Kidney glomerular epithelial cell (primary cell): ENCODE measurements at places on chromosomes 16 and 17.

GRCh38 chr17:78769196-78769773, 12.8 kb downstream of the CYTH1 start:
- DNase-seq: no peak

- DNase-seq: no peak
Measured at GRCh38 chr17:69669441-69670178, 255.1 kb downstream of the MAP2K6 start.

GRCh38 chr17:607361-608147, 107.1 kb downstream of the VPS53 start:
- DNase-seq: no peak

DNA sequence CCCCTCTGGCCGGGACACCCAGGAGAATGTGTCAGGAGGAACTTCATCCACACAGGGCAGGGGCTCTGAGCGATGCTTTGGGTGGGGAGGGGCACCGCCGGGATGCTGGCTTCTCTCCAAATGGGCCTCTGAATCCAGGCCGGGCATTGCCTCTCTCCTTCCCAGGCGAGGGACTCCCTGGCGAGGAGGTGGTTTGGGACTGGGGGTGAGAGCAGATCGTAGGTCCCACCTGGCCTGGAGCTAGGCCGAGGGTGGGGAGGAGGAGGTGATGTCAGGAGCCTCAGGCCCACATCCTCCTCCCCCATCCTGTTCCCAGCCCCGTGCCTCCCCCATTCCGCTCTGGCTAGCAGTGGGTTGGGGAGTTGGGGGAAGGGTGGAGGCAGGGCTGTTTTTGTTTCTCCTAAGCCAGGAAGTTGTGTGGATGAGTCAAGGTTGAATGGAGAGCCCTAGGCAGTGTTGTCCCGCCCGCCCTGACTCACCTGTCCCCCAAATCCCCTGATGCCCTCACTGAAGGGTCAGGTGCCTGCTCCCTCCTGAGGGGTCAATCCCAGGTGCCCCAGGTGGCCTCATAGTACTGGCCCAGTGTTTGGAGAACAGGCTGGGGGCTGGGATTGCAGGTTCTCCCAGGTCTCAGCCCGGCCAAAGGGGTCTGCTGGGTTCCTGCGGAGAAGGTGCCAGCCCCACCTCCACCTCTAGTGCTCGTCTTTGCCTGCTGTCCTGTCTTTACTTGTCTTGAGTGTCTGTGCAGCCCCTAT, 2.8 kb downstream of the GRB7 start:
- peak; percentile 81 for DNase-seq

GRCh38 chr16:27449434-27450195, 47.6 kb downstream of the IL21R start:
- no peak for DNase-seq

- DNase-seq: no peak
Measured at GRCh38 chr17:37743612-37743874, 1.3 kb downstream of the HNF1B start.

DNA sequence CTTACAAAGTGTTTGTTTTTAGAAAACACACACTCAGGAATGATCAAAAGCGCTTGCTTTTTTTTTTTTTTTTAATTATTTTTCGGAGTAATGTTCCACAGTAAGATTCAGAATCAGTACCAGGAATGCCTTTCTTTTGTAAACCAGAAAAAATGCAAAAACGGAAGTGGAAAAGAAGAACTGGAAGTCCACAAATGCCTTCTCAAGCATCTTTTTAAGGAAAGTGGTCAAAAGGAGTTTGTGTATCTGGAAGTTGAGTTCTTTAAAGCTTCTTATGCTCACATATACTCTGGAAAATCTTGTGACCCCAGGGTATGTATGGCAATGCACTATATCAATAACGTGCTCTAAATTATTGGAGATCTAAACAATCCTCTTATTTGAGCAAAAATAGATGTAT, 126.0 kb downstream of the ABCA8 start:
- DNase-seq: no peak

GRCh38 chr17:2034157-2034556, 4.2 kb downstream of the DPH1 start:
- DNase-seq: peak; percentile 83

DNA sequence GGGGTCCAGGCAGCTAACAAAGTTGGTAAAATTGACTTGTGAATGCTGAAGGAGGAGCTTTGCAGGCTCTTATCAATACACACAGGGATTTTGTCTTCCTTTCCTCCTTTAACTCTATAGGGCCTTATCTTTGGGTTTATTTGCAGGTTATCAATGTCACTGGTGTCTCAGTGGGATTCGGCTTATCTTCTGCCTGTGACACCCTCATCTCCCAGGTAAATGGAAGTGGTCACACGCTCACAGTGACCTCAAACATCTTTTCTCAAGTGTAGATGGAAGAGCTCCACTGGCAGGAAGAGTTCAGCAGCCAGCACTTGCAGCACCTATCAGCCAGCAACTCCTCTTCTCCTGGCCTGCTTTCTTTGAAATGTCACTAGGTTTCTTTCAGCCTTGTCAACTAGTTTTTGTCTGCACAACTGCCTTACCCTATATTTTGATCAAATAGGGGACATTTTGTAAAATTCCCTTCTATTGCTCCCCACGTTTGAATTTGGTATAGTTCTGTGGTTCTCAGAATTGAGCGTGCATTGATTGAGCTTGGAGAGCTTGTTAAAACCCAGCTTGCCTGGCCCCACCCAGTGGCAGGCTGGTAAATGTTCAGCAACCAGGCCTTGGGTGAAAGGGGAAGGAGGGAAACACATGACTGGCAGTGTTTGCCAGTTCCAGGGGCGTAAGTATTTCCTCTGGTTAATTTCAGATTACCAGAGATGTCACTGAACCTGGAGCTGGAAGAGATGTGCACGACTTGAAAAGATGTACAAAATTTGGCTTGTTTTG, 12.8 kb downstream of the SLC47A1 start:
- no peak for DNase-seq

DNA sequence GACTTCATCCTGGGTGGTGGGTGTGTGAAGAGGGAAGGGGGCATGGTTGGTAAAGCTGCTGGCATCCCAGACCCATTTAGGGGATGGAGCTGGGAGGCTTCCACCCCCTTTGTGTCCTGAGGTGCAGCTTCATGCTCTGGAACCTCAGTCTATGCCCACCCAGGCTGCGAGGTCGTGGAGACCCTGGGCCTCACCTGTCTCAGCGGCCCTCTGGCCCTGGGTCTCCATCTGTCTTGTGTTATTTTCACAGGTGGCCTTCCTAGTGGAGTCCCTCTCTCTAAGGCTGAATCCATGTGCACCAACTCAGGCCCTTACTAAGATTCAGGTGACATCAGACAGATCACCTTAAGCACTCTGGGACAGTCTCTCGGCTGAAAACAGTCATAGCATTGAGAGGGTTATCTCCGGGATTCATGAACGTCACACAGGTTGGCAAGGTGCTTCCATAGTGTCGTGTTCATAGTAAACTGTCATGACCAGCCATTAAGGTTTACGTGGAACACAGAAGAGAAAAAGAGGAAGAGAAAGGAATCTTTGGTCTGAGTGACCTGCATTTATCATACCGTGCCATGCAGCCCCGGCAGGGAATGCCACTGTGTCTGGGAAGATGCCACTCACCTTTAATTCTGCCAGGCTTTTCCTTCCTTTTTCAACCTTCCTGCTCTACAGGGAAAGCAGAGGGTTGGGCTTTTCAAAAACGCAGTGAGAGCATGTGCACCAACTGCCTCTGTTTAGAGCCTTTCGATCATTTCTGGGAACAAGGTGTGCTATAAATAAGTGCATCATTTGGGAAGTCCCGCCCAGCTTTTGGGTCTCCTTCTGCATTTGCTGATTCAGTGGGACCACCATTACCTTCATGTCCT, 4.5 kb upstream of the FOXL1 start:
- no peak for DNase-seq

DNA sequence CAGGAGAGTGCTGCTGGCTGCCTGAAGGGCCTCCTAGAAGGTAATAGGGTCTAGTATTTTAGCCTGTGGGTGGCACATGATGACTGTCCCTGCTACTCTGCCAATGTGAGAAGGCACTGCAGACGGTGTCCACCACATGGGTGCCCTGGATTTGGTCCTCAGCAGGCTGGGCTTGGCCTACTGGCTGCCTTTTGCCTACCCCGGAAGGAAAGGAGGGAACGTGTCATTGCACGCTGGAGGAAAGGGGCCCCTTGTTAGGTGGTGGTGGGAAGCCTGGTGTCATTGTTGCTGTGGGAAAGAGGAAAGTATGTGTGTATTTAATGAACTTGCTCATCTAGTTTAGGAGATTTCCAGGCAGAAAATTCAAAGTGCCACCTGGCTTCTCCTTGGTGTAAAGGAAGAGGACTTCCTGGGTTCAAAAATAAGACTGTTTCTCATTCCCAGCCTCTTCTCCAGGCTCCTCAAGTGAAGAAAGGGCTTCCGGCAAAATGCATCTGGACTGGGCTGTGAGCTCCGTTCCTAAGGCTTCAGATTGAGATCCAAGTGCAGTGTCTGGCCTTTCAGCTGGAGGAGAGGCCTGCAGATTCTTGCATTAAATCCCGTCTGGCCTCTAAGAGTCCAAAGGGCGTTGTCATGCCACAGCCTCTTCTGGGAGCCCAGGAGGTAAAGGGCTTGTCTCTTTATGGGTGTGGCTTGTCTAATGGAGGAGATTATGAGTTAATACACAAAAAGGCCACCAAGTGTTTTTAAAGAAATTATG, 55.1 kb downstream of the RPTOR start:
- no peak for DNase-seq

DNA sequence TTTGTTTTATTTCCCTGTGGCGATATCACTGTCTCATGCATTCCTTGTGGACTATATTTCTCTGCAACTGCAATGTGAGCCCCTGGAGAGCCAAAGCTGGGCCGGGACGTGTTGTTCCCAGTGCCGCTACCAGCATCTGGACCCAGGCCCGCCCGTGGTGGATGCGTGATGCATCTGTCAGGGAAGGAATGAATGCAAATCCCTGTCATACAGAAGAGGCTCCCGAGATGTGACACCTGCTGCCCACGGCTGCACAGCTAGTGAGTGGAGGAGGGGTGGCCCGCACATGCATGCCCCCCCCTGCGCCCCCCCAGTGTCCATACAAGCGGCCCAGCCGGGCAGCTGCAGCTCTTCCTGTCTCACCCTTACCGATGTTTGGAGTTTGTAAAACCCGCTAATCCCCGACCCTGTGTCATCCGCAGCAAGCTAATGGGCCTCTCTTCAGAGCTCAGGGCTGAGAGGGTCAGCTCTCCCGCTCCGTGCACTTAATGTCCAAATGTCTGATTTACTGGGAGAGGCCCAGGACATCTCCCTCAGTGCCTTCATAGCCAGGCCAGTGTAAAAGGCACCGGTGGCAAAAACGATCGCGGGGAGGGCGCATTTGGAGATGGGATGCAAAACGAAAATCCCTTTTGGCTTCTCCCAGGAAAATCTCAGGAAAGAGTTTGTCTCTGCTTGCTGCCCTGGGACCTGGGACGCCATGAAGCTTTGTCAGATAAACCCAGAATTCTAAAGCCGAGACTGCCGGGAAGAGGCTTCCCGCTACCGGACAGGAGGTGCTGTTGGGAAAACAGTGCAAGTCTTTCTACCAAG, 91.8 kb downstream of the FOXL1 start:
- no peak for DNase-seq

DNA sequence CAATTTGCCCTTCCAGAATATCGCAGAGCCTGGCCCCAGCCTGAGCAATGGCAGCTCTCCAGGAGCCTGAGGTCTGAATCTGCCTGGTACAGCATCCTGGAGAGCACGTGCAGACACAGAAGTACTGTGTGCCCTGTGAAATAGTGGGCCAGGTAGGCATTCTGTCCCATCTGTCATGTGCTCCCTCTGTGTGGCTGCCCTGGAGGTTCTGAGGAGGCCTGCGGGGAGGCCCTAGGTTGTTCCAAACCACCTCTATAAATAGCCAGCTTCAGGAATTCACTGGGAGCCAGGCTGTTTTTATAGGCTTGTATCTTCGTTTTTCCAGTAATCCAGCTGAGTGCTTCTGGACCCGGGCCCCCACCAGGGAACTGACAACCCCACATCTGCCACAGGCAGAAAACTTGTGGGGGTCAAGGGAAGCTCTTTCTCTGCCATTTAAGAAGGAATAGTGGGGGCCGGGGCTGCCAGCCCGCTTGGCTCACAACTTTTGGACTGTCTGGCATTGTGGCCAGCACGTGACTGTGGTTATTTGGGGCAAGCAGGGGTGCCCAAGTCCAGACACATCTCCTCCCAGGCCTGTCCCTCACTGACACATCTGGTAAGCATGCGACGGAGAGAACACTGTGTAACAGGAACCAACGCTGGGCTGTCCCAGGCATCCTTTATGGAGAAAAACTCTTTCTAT, 356.3 kb upstream of the TNRC6C start:
- DNase-seq: no peak

- DNase-seq: no peak
Measured at GRCh38 chr17:7328840-7329373, at the start of gene NEURL4. TSS of gene NEURL4 (minus strand) at chr17:7329335. CDS start at chr17:7329312, 23 bp downstream.

DNA sequence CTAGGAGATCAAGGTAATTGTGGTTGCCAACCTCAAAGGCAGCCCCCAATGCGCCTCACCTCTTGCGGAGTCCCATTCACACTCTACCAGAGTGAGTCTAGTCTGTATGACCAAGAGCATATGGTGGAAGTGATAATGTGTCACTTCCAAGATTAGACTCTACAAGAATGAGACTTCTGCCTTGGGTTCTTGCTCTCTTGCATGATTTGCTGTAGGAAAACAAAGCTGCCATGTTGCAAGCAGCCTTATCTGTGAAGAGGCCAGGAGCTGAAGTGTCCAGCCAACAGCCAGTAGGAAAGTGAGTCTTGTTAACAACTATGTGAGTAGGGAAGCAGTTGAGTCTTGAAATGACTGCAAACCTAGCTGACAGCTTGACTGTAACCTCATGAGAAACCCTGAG, 3.4 kb downstream of the TERF2 start:
- DNase-seq: no peak

DNA sequence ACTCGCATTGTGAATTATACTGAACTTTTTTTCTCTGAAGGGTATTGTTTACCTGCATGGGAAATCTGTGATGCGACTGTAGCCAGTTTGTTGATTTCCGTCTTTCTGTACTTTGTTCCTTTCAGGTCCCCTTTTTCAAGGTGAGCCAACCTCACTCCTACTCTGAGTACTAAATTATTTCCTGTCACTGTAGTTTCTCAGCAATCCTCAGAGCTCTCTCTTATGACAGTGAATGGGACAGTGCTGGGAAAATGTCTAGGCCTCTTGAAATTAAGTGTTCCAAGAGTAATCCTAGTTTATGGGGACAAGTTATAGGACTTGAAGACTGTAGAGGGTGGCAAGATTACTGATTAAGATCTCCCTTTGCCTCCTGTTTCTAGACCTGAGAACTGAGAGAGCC, 167.6 kb downstream of the CNTNAP4 start:
- DNase-seq: no peak

GRCh38 chr16:65406933-65407332, 285.1 kb upstream of the CDH11 start:
- no peak for DNase-seq

- DNase-seq: no peak
Measured at GRCh38 chr17:6386041-6386630, 48.8 kb downstream of the AIPL1 start.

- no peak for DNase-seq
Measured at GRCh38 chr17:80984749-80985148, 6.9 kb upstream of the CHMP6 start.

- no peak for DNase-seq
Measured at GRCh38 chr16:50553182-50553710, 5.0 kb downstream of the NKD1 start.

- DNase-seq: no peak
Measured at GRCh38 chr17:62987136-62987535, 21.1 kb downstream of the TANC2 start.

GRCh38 chr17:64357191-64357981, 33.3 kb downstream of the PECAM1 start:
- DNase-seq: no peak
